ENCODE measurements at places on chromosomes 12 and 14.

- DNase-seq: no peak
These were observed 29.4 kb downstream of the POLR3B start for GRCh38 chr12:106386813-106387535.

DNA sequence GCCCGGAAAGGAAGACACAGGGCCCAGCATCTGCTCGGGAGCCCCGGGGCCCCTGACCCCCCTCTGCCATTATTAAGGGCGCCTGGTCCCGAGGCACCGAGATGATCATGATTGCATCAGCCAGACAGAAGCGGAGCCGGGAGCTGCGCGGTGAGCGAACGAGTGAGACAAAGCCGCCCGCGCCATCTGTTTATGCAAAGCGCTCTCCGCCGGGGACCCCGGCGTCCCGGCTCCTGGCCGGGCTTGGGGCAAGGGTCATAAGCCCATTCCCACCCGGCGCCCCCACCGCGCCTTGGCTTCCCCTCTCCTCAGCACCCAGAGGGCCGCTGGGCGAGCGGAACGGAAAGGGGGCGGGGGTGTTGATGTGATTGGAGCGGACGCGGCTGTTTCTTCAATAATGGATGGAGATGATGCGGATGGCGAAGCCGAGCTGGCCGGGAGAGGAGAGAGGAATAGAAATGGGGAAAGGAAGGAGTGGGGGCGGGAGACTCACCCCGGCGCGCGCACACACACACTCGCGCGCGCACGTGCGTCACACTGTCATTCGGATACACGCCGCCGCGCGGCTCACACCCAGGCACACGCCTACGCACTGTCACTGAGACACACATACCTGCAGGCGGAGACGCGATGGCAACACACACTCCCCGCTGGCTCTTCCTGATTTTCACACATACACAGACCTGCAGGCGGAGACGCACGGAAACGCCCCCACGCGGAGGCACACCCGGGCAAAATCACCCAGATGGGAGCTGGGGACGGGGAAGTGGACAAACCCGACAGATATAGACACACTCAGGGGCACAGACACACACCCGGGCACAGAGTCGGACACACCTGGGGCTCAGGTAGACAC, 10.7 kb downstream of the STAC3 start:
- DNase-seq: peak; percentile 58

DNA sequence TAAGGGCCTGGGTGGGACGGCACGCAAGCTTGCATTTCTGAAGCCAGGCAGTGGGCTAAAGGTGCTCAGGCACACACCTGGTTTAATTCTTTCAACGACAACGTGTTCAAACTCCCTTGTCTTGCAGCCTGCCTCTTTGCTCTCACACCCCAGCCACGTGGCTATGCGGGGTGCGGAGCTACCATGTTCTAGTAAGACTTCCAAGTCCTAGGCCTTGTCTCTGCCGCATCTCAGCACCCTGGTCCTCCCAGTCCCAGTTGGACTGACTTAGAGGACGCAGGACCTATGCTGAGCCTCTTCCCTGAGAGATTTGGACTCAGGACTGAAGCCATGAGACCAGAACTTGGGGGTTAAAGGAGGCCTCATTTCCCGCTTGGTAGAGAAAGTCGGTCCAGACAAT, 62.2 kb downstream of the CLMN start:
- no peak for DNase-seq

DNA sequence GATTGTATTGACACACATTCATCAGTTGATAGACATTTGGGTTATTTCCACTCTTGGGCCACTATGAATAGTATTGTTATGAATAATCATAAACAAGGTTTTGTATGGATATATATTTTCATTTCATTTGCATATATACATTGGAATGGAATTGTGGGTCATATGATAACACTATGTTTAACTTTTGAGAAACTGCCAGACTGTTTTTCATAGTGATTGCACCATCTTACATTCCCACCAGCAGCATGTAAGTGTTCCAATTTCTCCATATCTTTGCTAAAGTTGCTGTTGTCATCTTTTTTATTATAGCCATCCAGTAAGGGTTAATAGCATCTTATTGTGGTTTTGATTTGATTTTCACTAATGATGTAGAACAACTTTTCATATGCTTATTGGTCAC, 198.5 kb upstream of the PPFIA2 start:
- no peak for DNase-seq

DNA sequence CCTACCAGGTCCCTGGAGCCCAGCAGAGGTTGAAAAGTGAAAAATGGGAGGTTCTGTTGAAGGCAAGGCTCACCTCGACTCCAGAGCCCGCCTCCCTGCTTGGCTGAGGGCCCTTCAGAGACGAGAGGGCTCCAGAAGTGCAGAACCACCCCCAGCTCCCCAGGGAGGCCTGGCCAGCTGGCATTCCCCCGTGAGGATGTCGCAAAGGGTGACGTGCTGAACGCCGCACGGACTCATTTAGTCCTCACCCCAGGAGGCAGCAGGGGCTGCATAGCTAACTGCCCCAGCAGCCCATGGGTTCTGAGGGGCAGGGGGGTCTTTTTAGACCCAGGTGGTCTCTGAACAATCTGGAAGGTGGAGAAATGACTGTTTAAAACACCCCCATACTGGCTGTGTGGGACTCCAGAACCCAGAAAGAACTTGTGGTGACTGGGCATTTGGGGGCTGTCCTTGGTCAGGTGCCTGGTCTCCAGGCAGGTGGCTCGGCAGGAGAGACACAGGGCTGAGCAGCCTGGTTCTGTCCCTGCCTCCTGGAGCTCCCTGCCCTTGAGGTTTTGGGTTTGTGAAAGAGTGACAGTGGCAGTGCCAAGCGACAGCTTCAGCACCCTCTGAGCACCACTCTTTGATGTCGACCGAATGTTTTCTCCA, 32.0 kb downstream of the ANAPC7 start:
- no peak for DNase-seq

DNA sequence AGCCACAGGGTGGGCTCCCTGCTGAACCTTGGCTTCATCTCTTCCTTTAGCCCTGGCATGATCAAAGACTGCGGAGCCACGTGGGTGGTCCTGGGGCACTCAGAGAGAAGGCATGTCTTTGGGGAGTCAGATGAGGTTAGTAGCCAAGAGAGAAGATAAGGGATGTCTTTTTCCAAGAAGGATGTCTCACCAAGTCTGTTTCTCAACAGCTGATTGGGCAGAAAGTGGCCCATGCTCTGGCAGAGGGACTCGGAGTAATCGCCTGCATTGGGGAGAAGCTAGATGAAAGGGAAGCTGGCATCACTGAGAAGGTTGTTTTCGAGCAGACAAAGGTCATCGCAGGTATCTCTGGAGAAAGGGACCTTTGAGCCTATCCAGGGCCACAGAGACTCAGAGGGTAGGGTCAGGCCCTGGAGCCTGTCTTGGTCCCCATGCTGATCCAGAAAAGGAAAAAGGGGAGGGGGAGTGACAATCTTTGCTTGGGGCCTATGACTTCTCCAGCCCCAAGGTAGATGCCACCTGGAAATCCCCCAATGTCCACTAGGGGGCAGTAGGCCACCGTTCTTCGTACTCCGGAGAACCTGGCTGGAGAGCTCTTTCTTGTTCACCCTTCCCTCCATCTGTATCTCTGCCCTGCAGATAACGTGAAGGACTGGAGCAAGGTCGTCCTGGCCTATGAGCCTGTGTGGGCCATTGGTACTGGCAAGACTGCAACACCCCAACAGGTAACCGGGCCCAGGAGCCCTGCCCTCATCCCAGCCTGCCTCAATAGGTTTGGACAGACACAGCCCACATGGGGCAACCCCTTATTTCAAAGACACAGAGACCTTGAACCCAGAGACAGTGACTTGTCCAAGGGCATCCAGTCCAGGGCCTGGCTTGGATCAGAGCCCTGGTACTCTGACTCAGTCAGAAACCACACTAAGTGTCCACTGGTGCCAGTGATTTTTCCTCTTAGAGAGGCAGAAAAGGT, 2.0 kb downstream of the TPI1 start:
- peak; percentile 77 for DNase-seq

DNA sequence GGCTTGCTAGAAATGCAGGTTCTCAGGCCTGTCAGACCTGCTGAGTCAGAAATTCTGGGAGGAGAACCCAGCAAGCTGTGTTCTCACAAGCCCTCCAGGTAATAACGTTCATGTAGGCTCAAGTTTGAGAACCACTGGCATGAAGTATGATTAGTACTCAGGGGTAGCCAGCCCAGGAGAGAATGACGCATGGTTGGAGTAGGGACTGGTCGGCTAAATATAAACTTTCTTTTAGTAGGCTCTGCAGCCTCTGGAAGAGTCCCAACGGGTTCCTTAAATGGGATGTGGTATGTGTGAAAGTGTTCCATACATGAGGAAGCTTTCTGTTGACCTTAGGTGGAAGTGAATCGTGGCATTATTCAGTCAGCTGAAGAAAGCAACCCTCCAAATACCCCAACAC, 209.3 kb downstream of the SLC41A2 start:
- no peak for DNase-seq

DNA sequence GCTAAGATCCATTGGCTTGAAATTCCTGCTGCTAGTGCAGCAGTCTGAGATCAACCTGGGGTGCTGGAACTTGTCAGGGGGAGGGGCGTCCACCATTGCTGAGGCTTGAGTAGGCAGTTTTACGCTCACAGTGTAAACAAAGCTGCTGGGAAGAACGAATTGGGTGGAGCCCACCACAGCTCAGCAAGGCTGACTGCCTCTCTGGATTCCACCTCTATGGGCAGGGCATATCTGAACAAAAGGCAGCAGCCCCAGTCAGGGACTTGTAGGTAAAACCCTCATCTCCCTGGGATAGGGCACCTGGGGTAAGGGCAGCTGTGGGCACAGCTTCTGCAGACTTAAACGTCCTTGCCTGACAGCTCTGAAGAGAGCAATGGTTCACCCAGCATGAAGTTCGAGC, 191.7 kb downstream of the ALG10B start:
- DNase-seq: no peak

DNA sequence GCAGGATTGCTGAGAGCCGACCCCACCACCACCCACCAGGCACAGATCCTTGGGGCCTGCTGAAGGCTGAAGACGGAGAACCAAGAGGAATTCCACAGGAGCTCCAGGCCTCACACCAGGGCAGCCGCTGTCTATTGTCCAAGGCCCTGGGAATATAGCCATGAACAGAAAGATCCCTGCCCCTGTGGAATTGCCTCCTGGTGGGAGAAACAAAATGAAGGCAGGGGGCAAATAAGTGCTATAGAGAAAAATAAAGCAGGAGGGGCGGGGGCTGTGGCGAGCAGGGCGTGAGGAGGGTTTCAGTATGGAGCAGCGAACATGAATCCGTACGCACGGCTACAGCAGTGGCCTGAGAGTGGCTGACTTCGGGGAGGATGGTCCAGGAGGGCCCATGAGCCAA, 96.1 kb downstream of the EML1 start:
- DNase-seq: no peak

GRCh38 chr14:55133416-55133815, 4.4 kb downstream of the LGALS3 start:
- DNase-seq: no peak

- DNase-seq: no peak
These were observed 28.9 kb upstream of the TMX1 start for GRCh38 chr14:51211149-51211548.

- DNase-seq: no peak
These were observed 90.8 kb downstream of the LIN7A start for GRCh38 chr12:80846952-80847351.

GRCh38 chr12:14962153-14962539, 745 bp upstream of the ARHGDIB start:
- no peak for DNase-seq

DNA sequence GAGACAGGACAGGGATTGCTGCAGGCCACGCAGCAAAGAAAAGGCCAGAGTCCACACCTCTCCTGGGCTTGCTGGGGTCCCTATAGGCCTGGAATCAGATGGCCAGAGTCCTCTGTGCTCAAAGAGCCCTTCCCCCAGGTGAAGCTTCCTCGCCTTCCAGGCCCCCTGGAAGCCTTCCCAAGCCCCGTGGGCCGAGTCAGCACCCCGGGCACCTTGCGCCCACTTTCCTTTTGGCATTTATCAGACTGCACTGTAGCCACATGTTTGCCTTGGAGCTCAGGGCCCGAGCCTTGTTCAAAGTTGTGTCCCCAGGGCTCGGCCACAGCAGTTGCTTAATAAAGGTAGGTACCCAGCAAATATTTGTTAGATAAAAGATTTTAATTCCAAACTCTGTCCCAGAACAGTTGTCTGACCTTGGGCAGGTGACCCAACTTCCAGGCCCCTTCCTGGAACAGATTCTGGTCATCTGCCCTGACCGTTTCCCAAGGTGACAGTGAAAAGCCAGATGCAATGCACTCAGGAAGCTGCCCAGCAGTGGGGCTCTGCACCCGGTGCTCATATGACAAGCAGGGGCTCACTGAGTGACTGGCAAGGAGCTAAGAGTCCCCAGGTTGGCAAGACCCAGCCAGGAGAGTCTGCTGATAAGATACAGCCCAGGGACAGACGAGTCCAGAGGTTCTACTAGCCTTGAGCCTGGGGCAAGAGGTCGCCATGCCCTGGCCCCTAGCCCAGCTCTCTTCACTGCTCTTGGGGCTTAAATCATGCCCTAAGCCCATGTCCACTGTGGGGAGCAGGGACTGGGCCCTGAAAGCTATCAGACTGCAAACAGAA, 81.2 kb downstream of the PITPNM2 start:
- DNase-seq: no peak

GRCh38 chr12:6322969-6323339, 12.5 kb downstream of the PLEKHG6 start:
- DNase-seq: no peak

GRCh38 chr12:68868043-68868790, 60.2 kb downstream of the MDM2 start:
- no peak for DNase-seq

DNA sequence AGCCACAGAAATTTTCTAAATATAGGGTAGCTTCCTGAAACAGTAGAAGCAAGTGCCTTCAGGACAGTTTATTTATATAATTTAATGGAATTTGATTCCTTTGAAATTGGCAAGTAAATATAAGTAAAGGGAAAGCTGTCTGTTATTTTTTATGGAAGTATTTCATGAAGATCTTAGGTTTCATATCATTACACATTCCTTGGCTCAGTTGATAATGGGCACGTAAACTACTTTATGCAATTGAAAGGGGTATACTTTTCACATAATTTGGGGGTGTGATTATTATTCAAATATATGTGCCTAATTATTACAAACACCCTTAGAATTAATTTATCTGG, 71.1 kb upstream of the RAP1B start:
- no peak for DNase-seq

GRCh38 chr12:113329022-113329790, 5.7 kb downstream of the SLC8B1 start:
- DNase-seq: no peak

GRCh38 chr12:116539905-116540482, 19.2 kb upstream of the MAP1LC3B2 start:
- no peak for DNase-seq

GRCh38 chr12:108801736-108802100, 55.7 kb downstream of the SSH1 start:
- no peak for DNase-seq

DNA sequence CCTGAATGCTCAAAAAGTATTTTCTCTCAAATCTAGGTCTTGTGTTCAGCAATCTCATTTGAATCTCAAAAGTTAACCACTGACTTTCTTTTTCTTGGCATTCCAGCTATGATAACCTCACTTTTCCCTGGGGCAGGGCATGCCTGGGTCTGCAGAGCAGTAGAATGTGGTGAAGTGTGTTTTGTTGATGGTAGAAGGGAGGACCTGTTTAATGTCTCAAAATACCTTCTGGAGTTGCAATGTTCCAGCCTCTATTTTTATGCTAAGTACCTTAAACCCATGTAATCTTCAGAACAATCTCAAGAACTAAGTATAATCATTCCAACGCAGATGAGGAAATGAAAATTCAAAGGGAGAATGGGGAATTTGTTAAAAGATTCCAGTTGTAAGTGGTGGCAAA, 82.1 kb upstream of the FUT8 start:
- no peak for DNase-seq
